PC-9 (cell line): ENCODE measurements at places on chromosomes 6 and 20. TPM values are rescaled to one million over a fixed set of nuclear protein-coding genes. Genes with fewer than 3 reads are reported as not detected.

DNA sequence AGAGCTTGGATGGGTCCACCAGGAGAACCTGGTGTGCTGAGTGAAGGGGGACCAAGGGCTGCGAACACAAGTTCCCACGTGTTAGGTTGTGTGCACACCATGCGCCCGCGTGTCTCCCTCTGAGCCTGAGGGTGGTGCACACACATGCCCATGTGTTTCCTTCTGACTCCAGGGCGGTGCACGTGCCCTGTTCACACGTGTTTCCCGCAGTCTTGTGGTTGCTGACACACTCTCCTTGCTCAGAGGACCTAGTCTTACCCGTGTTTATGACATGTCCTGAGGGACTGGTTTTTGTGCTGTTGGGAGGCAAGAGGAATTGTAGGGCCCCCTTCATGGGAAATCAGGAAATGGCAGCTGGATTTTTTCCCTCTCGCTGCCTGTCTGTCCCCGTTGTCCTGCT, 36.3 kb upstream of the PCMTD2 start:
- H3K4me1 ChIP-seq, result peaks cover 11% of the 10 kb centered on the region
- H3K27me3 ChIP-seq, result peaks cover 63% of the 10 kb centered on the region
- no peaks in the 10 kb centered on the region for H3K36me3 ChIP-seq
- no peak overlapping the region for H3K27ac ChIP-seq

DNA sequence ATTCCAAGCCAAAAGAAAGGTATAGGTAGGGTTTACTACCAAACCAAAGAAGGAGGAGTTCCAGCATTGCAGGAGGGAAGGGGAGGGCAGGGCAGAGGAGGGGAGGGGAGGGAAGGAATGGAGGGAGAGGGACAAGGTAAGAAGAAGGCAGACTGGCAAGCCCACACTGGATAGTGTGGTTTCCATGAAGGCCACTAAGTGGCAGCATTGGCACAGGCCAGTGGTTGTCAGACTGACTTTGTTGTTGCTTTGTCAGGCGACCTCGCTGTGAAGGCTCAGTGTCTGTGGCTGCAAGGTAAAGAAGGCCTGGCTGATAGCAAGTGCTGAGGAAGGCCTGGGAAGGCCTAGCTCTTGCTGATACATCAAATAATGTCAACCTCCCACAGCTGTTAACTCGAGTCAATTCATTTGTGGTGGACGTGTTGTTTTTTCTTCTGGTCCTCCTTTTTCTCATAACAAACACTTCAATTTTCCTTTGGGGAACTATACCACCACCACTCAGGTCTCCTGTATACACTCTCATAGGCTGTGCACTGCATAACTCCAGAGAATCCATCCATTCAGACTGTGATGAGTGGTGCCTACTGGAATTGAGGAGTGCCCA, 7.7 kb upstream of the ZNF334 start:
- peaks cover 27% of the 10 kb centered on the region; the same call in 1 of the 2 replicates for H3K27me3 ChIP-seq
- H3K4me3 ChIP-seq, result no peak overlapping the region
- peak; percentile 58 for DNase-seq
- no peaks in the 10 kb centered on the region for H3K36me3 ChIP-seq

GRCh38 chr6:169112483-169113320, 140.9 kb downstream of the THBS2 start:
- H3K36me3 ChIP-seq, result no peaks in the 10 kb centered on the region
- H3K4me3 ChIP-seq, result no peak overlapping the region
- peaks cover 19% of the 10 kb centered on the region for H3K27me3 ChIP-seq
- H3K27ac ChIP-seq, result no peak overlapping the region

DNA sequence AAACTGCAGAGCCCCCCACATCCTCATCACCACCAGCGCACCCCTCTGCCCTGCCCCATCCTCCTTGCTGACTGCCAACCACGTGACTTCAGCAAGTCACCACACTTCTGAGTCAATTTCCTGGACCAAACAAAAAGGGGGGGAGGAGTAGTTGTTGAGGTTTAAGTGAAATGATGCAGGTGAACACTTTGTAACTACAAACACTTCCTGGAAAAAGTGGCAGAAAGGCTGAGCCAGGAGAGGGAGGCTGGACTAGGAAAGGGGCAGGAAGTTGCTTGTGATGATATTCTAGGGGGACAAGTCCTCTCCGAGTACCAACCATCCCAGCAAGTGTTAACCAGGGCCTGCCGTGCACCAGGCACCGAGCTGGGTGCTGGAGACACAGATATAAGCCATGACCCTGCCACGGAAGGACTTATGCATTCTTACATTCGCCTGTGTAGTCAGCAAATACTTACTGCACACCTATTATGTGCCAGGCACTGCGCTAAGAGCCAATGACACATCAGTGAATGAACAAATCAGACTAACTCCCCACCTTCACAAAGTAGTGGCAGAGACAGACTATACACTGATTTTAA, 67.3 kb downstream of the PREX1 start:
- H3K27me3 ChIP-seq, result no peaks in the 10 kb centered on the region
- no peak for DNase-seq
- no peak overlapping the region for H3K27ac ChIP-seq
- no peak overlapping the region for H3K4me3 ChIP-seq
- H3K36me3 ChIP-seq, result no peaks in the 10 kb centered on the region

- H3K36me3 ChIP-seq, result no peaks in the 10 kb centered on the region
- no peak overlapping the region for H3K27ac ChIP-seq
- H3K27me3 ChIP-seq, result no peaks in the 10 kb centered on the region
- 0 out of 2 replicates have a peak, but pooled peaks cover 7% of the 10 kb centered on the region for H3K4me1 ChIP-seq
These were observed 52.7 kb downstream of the CDH26 start for GRCh38 chr20:60010689-60011458.

DNA sequence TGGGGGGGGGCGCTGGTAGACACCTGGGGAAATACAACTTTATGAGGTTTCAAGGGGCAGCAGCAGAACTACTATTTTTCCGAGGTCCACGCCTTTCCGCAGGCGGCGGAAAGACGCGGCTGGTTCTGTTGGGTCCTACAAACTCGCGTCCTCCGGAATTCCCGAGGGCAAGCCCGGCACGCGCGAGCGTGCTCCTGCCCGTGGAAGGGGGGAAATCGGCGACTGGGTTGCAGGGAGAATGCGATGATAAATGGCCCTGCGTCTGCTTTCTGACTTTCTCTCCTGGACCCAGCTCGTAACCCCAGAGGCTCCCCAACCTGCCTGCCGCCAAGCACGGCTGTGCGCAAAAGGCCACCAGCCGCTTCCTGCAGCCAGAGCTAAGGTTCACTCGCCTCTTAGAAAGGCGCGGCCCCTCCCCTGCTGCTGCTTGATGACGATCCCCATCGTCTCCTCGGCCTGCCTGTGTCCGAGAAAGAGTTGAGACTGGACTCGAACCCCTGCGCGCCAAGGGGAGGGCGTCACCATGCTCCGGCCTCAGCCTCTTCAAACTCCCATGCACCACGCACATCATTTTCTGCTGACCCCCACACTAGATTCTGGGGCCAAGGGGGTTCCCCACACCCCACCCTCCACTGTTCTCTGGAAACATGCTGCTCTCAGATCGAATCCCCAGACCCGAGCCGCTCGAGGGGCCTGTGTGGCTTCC, 6.7 kb downstream of the FOXA2 start:
- H3K4me1 ChIP-seq, result no peaks in the 10 kb centered on the region
- no peak for DNase-seq
- H3K27ac ChIP-seq, result no peak overlapping the region
- no peaks in the 10 kb centered on the region for H3K27me3 ChIP-seq
- no peak overlapping the region for H3K4me3 ChIP-seq

DNA sequence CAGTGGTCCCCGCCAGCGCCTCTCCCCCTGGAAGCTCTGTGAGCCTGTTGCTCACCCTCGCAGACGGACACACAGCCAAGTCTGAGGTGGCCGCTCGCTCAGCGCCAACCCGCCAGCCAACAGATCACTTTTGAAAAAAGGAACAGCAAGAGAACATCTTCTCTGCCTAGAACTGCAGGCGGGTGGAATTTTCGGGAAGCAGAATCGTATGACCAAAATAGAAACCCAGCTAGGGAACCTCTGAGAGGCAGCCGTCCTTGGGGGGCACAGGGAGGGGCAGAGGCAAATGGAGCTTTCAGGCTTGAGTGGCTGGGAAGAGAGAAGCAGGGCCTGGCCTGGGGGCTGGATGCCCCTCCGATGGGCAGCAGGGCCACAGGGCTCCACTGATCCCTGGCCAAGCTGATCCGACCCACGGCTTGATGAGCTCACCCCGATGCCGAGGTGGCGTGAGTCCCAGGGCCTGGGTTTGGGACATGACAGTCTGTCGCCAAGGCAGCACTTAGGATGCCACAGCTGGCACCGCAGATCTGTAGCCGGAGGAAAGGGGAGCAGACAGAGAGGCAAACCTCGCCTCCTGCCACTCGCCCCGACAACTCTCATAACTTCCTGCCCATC, 9.8 kb downstream of the NFATC2 start:
- H3K4me3 ChIP-seq, result peak overlapping the region; percentile 28; the same call in 1 of the 2 replicates
- no peaks in the 10 kb centered on the region for H3K36me3 ChIP-seq
- H3K27ac ChIP-seq, result peak overlapping the region; percentile 89
- DNase-seq, result peak; percentile 63

- H3K4me1 ChIP-seq, result peaks cover 32% of the 10 kb centered on the region
- no peaks in the 10 kb centered on the region for H3K27me3 ChIP-seq
- no peak overlapping the region for H3K4me3 ChIP-seq
- DNase-seq, result no peak
- no peaks in the 10 kb centered on the region; the same call in 1 of the 2 replicates for H3K36me3 ChIP-seq
- no peak overlapping the region for H3K27ac ChIP-seq
These were observed 31.2 kb downstream of the FAM83B start for GRCh38 chr6:54877713-54878317.

- H3K27me3 ChIP-seq, result no peaks in the 10 kb centered on the region
- H3K4me1 ChIP-seq, result no peaks in the 10 kb centered on the region
- H3K36me3 ChIP-seq, result no peaks in the 10 kb centered on the region
These were observed 42.0 kb downstream of the ADGRB3 start for GRCh38 chr6:68677058-68677457.

GRCh38 chr20:50413088-50413500, 97.1 kb upstream of the PTPN1 start:
- H3K36me3 ChIP-seq, result no peaks in the 10 kb centered on the region
- peaks cover 64% of the 10 kb centered on the region for H3K4me1 ChIP-seq
- no peaks in the 10 kb centered on the region for H3K27me3 ChIP-seq
- DNase-seq, result no peak

DNA sequence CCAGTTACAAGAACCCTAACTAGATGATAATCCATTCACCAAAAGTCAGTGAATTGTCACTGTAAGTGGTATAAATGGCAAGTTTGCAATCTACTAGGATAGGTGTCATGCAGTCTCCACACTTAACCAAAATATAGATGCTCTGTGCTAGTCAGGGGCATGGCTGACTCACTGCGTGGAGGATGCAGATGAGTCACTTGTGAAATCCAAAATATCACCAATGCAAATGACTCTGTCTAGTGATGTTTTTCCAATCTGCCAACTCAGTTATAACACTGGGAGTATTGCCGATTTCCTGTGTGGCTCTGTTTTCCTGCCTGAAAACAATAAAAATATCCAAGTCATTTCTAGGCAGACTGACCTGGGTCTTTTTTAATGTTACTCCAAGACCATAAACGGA, 47.8 kb upstream of the NRSN1 start:
- H3K36me3 ChIP-seq, result no peaks in the 10 kb centered on the region
- no peaks in the 10 kb centered on the region for H3K27me3 ChIP-seq
- no peak overlapping the region for H3K27ac ChIP-seq
- DNase-seq, result no peak
- no peak overlapping the region for H3K4me3 ChIP-seq
- no peaks in the 10 kb centered on the region for H3K4me1 ChIP-seq

DNA sequence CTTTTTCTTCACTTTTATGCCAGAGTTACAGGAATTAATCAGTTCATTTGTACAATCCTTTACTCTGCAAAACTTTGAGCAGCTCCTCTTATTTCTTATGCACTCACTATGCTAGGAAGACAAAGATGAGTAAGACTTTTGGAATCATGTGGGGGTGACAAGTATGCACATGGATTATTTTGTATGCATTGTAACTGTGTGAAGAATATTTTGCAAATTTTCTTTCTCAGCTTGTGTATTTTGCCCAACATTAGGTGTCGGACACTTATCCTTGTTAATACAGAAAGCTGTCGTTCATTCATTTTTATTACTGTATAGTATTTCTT, 88.6 kb downstream of the PPP1R14C start:
- no peaks in the 10 kb centered on the region for H3K36me3 ChIP-seq
- H3K4me1 ChIP-seq, result no peaks in the 10 kb centered on the region

DNA sequence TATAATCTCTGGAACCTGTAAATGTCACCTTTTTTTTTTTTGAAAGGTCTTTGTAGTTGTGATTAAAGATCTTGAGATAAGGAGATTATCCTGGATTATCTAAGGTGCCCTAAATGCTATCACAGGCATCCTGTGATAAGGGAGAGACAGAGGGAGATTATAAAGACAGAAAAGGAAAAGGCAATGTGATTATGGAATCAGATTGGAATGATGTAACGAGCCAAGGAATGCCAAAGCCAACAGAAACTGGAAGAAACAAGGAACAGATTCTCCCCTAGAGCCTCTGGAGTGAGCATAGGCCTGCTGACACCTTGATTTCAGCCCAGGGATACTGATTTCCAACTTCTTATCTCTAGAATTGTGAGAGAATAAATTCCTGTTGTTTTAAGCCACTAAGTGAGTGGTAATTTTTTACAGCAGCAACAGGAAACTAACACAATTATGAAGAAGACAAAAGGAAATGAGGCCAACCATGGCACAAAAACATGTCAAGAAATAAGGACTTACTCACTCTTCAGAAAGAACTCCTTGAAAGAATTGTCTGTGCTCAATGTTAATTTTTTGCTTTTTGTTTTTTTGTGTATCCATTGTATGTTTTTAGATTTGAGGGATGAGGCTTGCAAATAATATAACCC, 82.7 kb downstream of the CFAP61 start:
- no peak overlapping the region for H3K27ac ChIP-seq
- H3K4me3 ChIP-seq, result no peak overlapping the region
- H3K4me1 ChIP-seq, result no peaks in the 10 kb centered on the region
- DNase-seq, result no peak
- H3K27me3 ChIP-seq, result no peaks in the 10 kb centered on the region

DNA sequence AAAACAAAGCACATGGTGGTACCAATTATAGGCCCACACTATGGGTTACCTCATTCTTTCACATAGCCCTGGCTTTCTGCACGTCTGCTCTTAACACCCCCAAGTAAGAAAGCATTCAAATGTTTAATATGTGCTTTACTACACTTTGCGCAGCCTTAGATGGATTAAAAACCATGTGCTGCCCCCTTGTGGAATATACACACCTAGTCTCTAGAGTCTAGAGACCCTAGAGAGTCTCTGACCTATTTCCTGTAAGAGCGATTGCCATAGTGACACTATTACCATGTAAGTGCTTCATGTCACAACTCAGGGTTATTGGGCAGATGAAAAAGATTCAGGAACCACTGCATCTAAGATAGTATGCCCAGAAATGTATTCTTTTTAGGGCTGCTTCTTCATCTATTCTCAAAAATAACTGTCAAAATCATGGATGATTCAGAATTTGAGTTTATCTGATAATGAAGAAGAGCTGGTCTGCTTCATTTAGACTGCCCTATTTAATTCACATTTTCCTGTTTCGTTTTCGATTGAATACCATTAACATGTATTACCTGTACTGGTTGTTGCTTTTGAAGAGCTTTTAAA, 186.3 kb downstream of the ADGB start:
- no peak overlapping the region for H3K4me3 ChIP-seq
- no peak for DNase-seq
- H3K27me3 ChIP-seq, result no peaks in the 10 kb centered on the region
- H3K36me3 ChIP-seq, result no peaks in the 10 kb centered on the region
- no peak overlapping the region for H3K27ac ChIP-seq
- no peaks in the 10 kb centered on the region for H3K4me1 ChIP-seq

The KIFC1 gene
- total RNA-seq, result 82.9 and 91.4 TPM in 2 replicates

The TRAPPC3L gene
- total RNA-seq, result not detected in 2 replicates

The ACTL10 gene
- total RNA-seq, result 0.85 and 1.0 TPM in 2 replicates

The MYH7B gene
- total RNA-seq, result 1.0 and 2.3 TPM in 2 replicates

The THBD gene
- total RNA-seq, result 1.7 and 3.0 TPM in 2 replicates

The ALDH5A1 gene
- total RNA-seq, result 19.1 and 21.2 TPM in 2 replicates

The ANGPT4 gene
- not detected in 2 replicates for total RNA-seq

The HLA-B gene
- total RNA-seq, result 137 and 204 TPM in 2 replicates
